Amygdala (tissue), 56 donors: ENCODE measurements at places on chromosomes 5 and 9.

DNA sequence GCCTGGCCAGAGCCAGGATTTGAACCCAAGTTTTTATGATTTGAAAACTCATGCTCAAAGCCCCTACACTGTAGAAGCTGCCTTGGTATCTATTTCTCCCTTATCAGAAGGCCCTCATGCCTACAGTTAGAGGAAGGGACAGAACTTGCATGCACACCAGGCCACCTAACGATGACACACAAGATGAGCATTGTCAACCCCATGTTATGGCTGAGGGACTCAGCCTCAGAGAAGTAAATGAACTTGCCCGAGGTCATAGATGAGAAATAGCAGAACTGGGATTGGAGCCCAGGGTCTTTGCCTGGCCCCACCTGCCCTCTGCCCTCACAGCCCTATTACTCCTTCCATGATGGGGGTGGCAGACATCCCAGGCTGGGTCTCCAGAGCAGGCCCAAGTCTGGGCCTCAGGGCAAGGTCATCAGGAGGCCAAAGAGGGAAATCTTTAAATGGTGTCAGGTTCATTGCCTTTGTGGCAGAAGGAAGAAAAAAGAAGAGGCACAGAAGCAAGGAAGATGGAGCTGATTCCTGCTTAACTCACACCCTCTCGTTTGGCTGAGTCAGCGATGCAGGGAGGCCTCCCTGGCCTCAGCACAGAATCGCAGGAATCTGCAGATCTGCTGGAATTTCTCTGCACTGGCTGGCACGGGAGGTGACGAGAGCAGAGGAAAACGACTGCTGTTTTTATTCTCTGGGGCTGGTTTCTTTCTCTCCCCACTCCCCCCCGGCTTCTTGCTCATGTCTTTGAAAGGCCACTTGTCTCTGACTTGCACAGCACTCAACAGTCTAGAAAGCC is 20.6 kb upstream of the CRB2 start:
- DNase-seq, result no peak

DNA sequence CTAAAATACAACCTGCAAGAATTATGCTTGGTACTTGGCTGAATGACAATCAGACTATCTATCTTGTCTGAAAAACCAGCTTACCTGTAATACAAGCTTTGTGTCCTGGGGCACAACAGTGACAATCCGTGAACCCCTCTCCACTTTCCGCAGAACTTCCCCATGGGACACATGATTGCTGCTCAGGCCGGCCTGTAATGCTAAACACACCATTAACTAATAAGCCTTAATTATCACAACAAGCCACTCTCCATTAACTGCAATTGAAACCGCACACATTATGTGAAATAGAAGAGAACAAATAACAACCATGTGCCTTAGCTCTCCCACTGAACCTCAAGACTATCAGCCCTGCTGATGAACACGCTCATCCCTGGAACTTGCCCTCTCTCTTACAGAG is 33.7 kb downstream of the ELP1 start:
- no peak for DNase-seq

DNA sequence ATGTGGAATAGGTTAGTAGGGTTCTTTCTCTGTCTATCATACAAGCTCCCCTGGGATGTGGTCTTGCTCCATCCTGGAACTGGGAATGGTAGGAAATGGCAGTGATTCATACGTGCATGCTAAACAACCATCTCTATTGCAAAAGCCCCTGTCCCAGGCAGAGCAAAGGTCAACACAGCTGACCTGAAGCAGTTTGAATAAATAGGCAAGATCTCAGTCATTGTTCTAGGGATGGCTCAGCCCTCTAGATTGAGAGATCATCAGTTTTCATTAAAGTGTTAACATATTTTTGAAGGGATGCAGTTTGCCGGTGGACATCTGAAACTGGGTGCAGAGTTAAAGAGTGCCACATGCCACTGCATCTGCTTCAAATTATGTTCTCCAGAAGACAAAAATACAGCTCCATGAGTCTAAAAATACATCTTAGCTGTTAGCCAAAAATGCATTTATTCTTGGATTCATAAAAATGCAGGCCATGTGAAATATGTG is 224.1 kb downstream of the ESM1 start:
- DNase-seq, result no peak

- DNase-seq, result no peak
These were observed 87.3 kb upstream of the GNAQ start for GRCh38 chr9:78118742-78119473.

DNA sequence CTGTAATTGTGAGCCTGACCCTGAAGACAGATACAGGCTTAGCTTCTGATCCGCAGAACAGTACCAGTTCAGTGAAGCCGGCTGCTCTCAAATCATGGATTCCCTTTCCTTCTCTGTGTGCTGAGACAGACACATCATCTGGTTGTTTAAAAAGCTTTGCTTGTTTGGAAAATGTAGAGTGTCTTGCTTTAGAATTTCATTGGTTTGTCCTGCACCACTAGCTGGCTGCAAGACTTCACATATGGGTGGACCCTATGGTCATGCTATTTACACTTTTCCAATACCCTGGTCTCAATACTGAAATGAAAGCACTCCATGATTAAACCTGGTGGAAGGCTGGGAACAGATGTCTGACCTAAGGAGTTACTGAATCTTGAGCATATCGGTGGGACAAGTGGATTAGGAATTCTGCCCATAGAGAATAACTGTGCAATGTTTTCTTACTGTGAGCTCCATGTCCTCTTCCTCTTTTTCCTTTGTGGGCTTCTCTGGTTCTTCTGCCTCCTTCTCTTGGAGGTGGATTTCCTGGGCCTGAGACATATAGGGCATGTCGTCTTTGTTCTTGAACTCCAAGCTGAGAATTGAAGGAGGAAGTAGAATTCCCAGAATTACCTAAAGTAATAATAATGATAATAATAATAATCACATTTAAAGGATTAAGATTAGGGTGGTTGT is 201.1 kb upstream of the KLF9 start:
- no peak for DNase-seq
